ENCODE measurements at places on chromosomes 2 and 18.

DNA sequence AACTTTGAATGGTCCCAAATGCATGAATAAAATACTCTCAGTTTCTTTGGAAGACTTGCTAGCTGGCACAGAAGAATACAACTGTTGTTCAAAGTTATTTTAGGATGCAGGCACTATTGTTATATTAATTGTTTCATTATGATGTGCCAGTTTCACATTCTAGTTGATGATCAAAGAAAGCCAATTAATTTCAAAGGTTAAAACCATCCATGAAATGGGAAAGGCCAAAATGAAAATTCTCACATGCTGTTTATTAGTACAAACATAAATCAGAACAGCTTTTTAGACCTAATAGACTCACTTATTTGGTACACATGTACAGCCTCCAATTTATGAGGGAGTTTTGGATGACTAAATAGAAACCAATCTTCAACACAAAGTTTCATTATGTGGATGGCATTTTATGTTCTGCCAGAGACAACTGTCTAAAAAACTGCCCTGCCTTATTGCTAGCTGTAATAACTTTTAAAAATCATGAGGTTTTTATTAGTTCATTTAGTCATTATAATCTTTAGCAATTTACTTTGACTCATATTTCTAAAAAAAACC is 42.2 kb downstream of the RFTN2 start:
- DNase-seq = no peak

DNA sequence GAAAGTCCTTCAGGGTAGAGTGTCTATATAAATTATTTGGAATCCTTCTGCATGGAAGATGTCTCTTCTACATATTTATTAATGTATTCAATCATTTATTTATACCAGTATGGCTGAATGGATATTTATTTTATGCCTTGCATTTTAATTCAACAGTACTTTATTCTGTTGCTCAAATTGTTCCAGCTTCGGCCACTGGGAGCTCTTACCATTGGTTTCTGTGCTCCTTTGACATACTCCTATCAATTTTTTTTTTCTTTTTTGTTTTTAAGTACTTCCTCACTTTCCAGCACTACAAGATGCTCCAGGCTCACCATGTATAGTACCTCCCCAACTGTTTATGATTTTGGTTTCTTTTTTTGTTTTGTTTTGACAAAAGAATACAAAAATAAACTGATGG is 39.4 kb upstream of the WIPF1 start:
- DNase-seq = no peak

DNA sequence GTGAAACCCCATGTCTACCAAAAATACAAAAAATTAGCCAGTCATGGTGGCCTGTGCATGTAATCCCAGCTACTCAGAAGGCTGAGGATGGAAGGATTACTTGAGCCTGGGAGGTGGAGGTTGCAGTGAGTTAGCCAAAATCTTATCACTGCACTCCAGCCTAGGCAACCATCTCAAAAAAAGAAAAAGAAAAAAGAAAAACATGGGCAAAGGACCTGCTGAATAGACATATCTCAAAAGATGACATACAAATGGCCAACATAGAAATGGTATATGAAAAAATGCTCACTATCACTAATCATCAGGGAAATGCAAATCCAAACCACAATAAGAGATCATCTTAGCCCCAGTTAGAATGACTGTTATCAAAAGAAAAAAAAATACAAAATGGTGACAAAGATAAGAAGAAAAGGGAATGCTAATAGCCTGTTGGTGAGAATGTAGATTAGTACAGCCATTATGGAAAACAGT is 1.4 kb upstream of the TGOLN2 start:
- DNase-seq = no peak

- no peak for DNase-seq
Measured at GRCh38 chr2:106165029-106165428, 29.1 kb downstream of the UXS1 start.

DNA sequence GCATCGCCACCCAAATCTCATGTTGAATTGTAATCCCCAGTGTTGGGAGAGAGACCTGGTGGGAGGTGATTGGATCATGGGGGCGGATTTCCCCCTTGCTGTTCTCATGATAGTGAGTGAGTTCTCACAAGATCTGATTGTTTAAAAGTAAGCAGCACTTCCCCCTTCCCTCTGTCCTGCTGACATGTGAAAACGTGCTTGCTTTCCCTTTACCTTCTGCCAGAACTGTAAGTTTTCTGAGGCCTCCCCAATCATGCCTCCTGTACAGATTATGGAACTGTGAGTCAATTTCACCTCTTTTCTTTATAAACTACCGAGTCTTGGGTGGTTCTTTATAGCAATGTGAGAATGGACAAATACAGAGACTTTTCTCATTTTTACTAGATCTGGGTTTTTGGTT is 161.4 kb upstream of the SP5 start:
- DNase-seq = no peak

DNA sequence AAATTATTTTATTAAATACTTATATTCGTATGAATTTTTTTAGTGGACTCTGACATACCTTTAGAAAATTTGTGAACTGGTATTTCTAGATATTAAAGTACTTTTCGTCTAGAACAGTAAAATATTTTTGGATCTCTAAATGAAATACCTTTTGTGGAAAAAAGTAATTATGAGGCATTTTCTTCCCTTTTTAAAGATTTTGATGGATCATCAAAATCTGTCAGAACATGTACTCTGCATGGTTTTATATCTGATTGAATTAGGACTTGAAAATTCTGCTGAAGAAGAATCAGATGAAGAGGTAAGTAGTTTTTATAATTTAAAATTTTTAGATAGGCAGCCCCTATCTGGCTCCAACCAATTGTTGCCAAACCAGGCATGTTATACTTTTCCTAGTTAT is 118.8 kb downstream of the UBR3 start:
- DNase-seq = no peak

DNA sequence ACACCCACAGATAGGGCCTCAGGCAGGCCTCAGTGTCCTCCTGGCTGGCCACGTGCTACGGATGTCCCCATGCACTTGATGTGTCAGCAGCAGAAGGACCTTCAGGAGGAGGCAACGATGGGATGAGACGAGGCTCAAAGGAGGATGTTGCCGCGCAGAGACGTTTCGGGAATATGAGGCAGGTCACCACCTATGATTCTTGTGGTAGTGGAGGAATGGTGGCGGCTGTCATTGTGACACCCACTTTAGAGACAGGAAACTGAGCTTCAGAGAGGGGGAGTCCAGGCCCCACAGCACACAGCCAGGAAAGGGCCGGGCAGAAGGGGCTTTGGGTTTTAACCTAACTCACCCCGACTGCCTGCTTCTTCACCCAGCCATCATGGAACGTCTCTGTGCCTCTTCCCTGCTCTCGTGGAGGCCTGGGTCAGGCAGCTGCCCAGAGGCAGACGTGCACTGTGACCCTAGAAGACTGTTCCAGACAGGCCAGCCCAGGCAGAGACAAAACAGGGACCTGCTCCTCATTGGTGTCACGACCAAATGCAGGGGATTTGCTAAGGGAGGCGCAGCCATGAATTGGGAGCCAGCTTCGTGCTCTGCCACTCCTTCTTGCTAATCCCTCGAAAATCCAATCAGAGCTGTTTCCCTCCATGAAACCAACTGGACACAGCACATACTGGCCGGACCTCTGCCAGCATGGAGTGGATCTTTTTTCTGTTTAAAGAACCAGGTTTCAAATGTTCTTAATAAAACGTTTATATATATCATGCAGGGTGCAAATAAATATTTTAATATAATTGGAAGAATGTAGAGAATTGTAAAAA is 169.2 kb downstream of the ASB1 start:
- no peak for DNase-seq

DNA sequence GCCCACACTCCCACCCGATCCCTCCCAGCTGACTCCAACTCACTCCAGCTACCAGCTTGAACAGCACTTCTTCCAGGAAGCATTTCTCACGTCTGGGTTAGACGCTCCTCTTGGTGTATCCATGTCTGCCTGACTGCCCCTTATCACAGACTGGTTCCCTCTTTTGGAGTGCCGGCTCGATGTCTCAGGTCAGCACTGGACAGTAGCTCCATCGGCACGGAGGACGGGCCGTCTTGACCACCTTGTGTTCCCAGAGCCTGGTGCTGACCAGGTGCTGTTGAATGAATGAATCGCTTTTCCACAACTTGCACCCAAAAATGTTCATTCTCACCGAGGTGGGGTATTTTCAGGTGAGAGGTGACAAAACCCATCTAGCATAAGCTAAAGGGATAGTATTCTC is 71.8 kb downstream of the LBH start:
- DNase-seq = no peak

GRCh38 chr18:28127763-28128658 is 48.9 kb downstream of the CDH2 start:
- no peak for DNase-seq

DNA sequence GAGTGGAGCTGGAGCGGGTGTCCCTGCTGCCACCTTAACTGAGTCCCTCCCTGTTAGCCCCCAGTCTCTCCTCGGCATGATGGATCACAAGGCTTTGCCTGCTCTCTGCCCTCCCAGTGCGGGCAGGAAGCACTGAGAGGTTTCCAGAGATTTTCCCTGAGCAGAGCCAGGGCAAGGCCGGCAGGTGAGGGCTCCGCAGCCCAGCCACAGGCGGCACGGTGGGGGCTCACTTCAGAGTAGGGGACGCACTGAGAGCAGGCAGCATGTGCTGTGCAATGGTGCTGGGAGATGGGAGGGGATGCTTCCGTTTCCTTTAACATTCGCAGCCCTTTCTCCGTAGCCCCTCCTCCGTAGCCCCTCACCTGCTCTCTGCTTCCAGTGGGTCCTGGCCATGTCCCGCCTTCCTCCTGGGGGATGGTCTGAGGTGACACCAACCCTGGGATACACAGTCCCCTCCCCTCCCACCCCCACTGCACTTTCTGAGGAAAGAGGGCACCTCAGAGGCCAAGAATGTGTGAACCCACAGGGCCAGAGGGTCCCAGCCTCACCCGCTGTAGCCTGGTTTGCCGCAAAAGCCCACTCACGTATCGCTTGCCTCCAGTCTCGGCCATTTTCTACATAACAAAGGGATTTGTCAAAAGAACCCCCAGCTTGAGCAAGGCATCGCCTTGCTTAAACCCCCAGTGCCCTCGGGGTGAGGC is 10.7 kb downstream of the KCNF1 start:
- no peak for DNase-seq

- no peak for DNase-seq
Measured at GRCh38 chr2:100844514-100844913, 24.6 kb downstream of the NPAS2 start.
